ENCODE measurements at places on chromosomes 11 and 22.

DNA sequence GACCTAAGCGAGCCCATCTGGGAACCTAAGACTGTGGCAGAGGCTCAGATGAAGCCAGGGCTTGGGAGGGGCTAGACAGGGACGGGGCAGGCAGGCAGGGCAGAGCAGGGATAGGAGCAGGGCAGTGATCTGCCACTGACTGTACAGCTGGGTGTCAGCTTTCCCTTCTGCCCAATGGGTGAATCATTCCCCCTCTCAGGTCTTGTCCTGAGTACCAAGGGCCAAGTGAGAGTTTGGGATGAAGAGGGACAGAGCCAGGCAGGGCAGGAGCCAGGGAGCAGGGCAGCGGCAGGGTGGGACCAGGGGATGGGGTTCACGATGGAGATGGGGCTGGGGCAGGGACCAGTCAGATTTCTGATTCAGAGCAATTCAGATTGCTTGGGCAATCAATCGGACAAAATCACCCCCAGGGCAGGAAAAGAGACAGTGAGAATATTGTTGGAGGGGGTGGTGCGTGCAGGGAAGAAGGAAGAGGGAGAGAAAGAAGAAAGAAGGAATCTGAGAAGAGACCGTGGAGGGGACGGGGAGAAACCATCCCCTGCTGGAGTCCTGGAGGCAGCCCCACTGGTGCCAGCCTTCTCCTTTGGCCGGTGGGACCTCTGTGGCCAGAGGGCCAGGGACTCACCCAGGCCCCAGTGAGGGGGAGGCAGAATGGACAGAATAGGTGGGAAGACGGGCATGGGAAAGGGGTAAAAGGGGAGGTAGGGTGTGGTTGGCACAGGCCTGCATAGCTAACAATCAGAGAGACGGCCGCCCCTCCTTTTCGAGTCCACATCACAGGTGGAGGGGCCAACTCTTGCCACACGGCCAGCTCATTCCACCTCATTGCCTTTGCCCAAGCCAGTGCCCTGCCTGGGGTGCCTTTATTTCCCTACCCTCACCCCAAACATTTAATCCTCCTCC, 47.2 kb downstream of the CYTH4 start:
- DNase-seq = no peak

GRCh38 chr11:62925745-62926679, 4.8 kb upstream of the CHRM1 start:
- no peak for DNase-seq

DNA sequence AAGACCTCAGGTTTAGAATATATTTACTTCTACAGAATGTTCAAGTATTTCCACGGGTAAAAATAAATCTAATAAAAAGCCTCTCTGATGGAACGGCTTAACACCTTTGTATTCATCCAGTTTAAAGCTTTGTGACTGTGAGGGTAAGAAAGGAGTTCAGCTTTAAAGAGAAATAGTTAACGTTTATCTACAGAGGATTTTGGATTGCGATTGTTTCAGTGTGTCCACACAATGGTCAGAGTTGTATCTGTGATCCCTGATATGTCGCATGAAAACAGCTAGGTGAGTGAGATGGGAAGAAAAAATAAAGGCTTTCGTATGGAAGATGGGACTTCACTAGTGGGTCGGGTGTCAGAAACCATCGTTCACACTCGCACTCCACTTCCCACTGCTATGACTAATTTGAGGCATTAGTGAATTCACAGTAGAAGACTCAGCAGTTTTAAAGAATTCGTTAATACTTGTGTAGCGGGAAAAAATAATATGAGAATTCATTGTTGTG, 1.6 kb downstream of the APLP2 start:
- no peak for DNase-seq

DNA sequence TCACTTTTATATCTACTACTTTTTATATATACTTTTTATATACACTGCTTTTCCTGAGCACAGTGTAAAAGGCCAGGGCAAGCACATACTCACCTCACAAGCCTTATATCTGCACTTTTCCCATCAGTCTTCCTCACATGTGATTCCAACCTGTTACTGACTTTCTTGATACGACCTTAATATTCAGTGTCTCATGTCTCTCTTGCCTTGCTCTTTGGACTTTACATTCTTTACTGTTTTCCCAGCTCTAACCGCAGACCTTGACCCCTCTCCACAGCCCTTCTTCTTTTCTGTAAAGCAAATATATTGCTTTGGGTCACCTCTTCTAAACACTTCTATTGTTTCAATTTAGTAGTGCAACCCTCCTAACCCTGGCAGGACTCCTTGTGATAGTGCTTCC, 353.1 kb upstream of the ANO5 start:
- DNase-seq = no peak

DNA sequence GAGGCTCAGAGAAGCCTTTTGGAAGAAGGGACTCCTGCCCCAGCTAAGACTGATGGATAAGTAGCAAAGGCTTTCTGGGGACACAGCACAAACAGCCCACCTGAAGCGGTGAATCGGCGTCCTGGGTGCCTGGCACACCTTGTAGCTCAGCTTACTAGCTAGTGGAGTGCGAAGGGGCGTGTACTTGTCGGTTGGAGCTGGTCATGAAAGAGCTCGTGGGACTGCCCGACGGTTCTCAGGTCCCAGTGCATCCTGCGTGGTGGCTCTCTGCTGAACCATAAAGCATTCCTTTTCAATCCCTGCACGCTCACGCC, 690 bp upstream of the UVRAG start:
- no peak for DNase-seq

GRCh38 chr11:4539603-4540219, 5.3 kb upstream of the OR52M1 start:
- DNase-seq = peak; percentile 4

GRCh38 chr22:33896575-33897447, 23.5 kb downstream of the LARGE1 start:
- DNase-seq = no peak

DNA sequence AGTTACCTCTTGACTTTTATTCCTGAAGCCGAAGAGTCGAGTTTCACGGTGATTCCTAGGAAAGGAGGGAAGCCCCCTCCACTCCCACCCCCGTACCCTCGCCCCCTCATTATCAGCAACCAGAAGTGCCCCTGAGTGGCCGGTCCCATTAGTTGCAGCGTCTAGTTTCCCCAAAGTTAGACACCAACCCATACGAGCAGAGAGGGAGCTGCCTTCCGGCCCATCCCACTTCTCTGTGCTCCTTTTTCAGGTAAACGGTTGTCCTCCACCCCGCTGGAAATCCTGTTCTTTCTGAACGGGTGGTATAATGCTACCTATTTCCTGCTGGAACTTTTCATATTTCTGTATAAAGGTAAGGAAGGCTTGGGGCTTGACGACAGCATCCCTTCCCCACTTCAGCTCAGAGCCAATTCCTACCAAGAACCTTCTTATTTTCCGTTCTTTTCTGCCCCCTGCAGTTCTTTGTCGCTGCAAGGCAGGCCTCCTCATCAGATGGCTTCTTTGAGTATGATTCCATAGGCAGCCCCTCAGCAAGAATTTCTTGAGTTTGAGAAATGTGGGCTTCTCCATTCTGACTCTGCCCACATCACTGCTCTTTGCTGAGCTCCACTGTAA, 701 bp downstream of the TMEM216 start:
- DNase-seq = no peak

GRCh38 chr22:46622081-46622521, 1.9 kb downstream of the GRAMD4 start:
- DNase-seq = no peak

- DNase-seq = no peak
These were observed 95.2 kb downstream of the DSCAML1 start for GRCh38 chr11:117701781-117702180.

GRCh38 chr22:32317524-32317923, 40.1 kb upstream of the RFPL3 start:
- no peak for DNase-seq

DNA sequence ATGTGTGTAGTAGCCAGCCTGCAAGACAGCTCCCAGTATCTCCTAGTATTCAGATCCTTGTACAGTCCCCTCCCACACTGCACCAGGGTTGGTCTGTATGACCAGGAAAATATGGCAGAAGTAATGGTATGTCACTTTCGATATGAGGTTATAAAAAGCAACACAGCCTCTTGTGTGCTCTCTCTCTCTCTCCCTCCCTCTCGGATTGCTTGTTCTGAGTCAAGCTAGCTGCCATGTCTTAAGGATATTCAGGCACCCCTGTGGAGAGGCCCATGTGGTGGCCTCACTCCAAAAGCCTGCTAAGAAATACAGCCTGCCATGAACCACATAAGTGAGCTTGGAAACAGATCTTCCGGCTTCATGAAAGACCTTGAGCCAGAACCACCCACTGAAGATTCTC, 25.4 kb downstream of the FXYD6 start:
- no peak for DNase-seq

DNA sequence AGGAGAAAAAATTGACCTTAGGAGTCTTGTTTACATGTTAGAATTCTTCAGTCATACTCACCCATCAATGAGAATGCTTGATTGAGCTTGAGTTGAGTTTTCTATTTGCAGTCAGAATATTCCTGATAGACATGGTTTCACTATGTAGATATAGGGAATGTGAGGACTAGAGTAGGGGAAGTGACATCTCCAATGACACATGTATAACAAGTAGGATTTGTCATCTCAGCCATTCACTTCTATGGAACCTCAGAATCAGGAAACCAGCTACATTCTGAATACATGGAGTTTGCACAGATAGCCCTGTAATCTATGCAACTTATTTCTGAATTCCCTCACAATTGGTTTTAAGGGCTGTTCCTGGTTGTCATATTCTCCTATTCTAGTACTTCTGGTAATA, 20.1 kb upstream of the OR9Q1 start:
- no peak for DNase-seq

DNA sequence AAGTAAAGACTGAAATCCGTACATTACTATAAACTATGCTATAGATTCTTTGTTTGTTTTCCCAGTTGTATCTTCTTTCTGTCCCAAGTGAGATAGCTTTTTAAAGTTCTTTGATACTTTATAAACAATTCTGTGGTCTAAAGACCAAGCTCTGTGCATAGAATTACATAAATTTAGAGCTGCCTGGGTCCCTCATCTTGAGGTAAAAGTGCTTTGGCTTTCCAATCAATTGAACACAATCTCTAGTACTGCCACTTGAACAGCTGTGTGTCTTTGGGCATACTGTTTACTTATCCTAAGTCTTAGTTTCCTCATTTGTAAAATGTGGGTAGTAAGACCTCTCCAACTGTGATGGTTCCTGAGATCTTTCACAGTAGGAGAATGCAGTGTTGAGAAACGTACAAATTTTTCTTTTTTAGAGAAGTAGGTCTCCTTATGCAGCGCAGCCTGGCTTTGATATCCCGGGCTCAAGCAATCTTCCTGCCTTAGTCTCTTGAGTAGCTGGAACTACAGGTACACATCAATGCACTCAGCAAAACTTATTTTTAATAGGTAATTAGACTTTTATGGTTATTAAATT, 2.5 kb upstream of the EED start:
- DNase-seq = no peak

- no peak for DNase-seq
These were observed 16.0 kb downstream of the CSTPP1 start for GRCh38 chr11:46952553-46952952.

GRCh38 chr11:125368757-125369156, 127.3 kb downstream of the FEZ1 start:
- DNase-seq = no peak

GRCh38 chr22:38262051-38262795, 10.6 kb downstream of the TMEM184B start:
- DNase-seq = no peak

- no peak for DNase-seq
These were observed 4.6 kb downstream of the NUP160 start for GRCh38 chr11:47843361-47844055.

DNA sequence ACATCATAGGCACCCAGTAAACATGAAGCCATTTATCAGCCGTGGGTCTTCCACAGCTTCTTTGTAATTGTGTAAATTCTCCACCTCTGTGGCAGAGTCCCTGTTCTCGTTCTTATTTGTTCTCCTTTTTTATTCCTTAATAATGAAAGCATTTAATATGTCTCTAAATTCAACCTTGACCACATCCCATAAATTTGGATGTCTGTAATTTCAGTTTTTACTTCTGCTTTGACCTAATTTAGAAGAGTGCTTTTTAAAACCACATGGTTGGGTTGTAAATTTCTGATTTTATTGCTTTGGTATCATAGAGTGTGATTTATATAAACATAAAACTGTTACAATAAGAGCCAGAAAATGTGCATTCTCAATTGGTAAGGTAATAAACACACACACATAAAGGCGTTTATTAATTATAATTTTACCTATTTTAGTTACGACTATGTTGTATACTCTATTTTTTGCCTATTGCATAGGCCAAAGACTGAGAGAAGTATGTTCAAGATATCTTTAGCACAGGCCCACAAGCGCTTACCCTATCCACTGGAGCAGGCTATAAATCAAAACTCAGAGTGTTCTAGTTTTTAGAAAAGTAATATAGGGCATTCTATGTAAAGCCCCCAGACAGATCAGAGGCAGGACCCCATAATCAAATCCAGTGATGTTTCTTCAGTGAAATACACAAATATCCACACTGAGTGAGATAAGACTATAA, 58.0 kb upstream of the CCND1 start:
- no peak for DNase-seq

- DNase-seq = no peak
These were observed 75.2 kb downstream of the PTPRJ start for GRCh38 chr11:48055292-48056132.

- DNase-seq = no peak
These were observed 129.8 kb downstream of the FCHSD2 start for GRCh38 chr11:73012121-73012863.

DNA sequence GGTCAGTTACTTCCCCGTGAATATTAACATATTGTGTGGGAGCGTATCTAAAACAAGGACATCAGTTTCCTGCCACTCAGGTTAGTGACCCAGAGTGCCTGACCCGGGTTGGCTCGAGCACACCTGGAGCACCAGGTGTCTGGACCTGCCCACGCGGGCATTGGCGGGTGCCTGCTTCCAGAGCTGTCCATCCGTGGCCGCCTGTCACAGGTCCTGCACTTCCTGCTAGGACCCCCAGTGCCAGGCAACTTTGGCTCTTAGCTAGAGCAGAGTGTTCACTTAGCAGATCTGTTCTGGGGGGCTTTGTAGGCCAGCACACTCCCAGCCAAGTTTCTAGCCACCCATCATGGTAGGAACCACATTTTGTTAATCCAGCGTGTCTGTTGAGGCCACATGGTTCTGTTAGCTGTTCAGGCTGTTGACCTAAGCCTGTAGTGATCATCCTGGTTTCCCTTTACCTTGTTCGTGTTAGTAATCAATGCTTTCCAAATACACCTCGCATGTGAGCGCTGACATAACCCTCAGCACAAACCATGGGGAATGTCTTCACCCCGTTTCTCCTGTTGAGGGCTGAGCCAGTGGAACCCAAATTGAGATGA, 29.5 kb downstream of the MOV10L1 start:
- no peak for DNase-seq

DNA sequence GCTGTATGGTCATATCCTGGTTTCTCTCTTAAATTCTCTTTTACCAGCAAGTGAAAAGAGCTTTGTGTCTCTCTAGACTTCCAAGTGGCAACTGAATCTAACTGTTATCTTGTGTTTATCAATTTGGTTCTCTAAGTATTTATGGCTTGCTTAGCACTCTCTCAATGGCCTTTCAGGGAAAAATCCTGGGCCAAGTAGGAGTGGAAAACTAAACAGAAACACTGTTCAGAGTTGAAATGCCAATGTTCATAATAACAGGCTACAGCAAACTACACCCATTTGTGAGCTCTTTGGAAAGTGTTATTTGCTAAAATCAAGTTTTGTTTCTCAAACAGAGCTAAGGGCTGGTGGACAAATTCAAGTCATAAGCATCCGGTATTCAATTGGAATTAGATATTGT, 10.1 kb downstream of the MMP12 start:
- DNase-seq = no peak

GRCh38 chr11:88355887-88356286, 18.4 kb upstream of the CTSC start:
- DNase-seq = no peak

All from NCI-H1436 (cell line).